Testis (tissue), 5 donors: ENCODE measurements at places on chromosomes 4 and X. TPM values are rescaled to one million over a fixed set of nuclear protein-coding genes. Genes with fewer than 3 reads are reported as not detected.

Gene RTL3
- total RNA-seq: not detected

Gene KIF4A
- 3.6 TPM for total RNA-seq

Gene GAGE12E
- total RNA-seq: not detected

Gene HSD17B13
- total RNA-seq: 0.94 TPM

Gene SOD3
- total RNA-seq: 354 TPM

Gene NLRP2B
- total RNA-seq: not detected

Gene CD40LG
- total RNA-seq: not detected

Gene CYBB
- 1.3 TPM for total RNA-seq

Gene PLXNB3
- 57.9 TPM for total RNA-seq

Gene PSMD10
- 53.4 TPM for total RNA-seq

Gene MUC7
- not detected for total RNA-seq

Gene NUDT11
- 109 TPM for total RNA-seq

Gene SMPX
- total RNA-seq: not detected

Gene KLHL8
- 10.4 TPM for total RNA-seq

Gene BMX
- total RNA-seq: 0.12 TPM

Gene F11
- total RNA-seq: not detected

Gene LANCL3
- total RNA-seq: 1.1 TPM

Gene PDGFC
- 7.8 TPM for total RNA-seq

Gene SSX2
- not detected for total RNA-seq

Gene ADAMTS3
- 6.8 TPM for total RNA-seq

Gene DMP1
- total RNA-seq: 1.5 TPM

Gene LARP1B
- total RNA-seq: 54.5 TPM

Gene IL15
- total RNA-seq: 1.5 TPM

Gene ADAM29
- total RNA-seq: 19.9 TPM

Gene NXF2
- total RNA-seq: 19.1 TPM

Gene VCX2
- total RNA-seq: 57.7 TPM

Gene SPATA4
- total RNA-seq: 88.7 TPM

Gene XK
- 3.3 TPM for total RNA-seq

Gene PRR32
- not detected for total RNA-seq

Gene EDA2R
- total RNA-seq: 3.1 TPM

Gene SOWAHB
- total RNA-seq: 0.08 TPM

Gene RENBP
- 2.8 TPM for total RNA-seq

Gene PHOX2B
- total RNA-seq: not detected

Gene SPANXB1
- 49.4 TPM for total RNA-seq

Gene BEX5
- total RNA-seq: 20.7 TPM

Gene TENT5D
- 4.6 TPM for total RNA-seq

Gene ZNF711
- total RNA-seq: 125 TPM

Gene PFKFB1
- 1.4 TPM for total RNA-seq

Gene GYPE
- 0.62 TPM for total RNA-seq

Gene SHROOM2
- total RNA-seq: 22.1 TPM

Gene ZNF182
- total RNA-seq: 5.8 TPM

Gene CFAP47
- 5.4 TPM for total RNA-seq

Gene BTK
- 6.9 TPM for total RNA-seq

Gene ARHGAP6
- total RNA-seq: 11.8 TPM

Gene VBP1
- 14.8 TPM for total RNA-seq

Gene LIMCH1
- 18.6 TPM for total RNA-seq

Gene PAGE2
- total RNA-seq: 24.3 TPM

Gene TRIML2
- 4.8 TPM for total RNA-seq
